NCI-H460 (cell line): ENCODE measurements at places on chromosomes 4 and X.

DNA sequence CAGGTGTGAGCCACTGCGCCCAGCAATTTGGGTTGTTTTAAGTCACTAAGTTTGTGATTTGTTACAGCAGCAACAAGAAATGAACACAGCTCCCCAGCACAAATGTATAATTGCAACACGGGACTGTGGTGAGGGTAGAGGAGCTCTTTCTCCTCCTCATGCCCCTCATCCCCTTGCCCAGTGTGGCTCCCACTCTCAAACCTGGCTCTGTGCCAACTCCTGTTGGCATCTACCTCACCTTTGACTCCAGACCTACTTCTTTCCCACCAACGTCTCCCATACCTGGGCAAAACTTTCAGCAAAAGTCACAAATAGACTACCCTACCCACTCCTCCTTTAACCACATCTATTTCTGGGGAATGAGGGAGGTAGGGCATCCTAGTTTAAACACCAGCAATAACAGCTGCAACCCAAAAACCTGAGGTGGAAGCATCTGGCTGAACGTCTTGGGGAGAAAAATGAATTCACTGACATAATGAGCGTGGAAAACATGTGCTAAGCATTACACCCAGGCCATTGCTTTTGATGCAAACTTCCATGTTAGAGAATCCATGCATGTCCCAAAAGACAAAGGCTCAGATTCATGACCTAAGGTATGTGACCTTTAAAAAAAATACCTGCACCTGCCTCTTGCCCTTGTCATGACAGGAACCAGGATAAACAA, 19.2 kb downstream of the LNX1 start:
- DNase-seq = no peak

- no peak for DNase-seq
These were observed 296.4 kb upstream of the VCX start for GRCh38 chrX:7546551-7547080.

GRCh38 chrX:16870095-16870861, at the start of gene RBBP7:
Gene RBBP7, minus strand, starts transcription at chrX:16870362. Its CDS starts 309 bp downstream, at chrX:16870053.
- peak; percentile 90 for DNase-seq

DNA sequence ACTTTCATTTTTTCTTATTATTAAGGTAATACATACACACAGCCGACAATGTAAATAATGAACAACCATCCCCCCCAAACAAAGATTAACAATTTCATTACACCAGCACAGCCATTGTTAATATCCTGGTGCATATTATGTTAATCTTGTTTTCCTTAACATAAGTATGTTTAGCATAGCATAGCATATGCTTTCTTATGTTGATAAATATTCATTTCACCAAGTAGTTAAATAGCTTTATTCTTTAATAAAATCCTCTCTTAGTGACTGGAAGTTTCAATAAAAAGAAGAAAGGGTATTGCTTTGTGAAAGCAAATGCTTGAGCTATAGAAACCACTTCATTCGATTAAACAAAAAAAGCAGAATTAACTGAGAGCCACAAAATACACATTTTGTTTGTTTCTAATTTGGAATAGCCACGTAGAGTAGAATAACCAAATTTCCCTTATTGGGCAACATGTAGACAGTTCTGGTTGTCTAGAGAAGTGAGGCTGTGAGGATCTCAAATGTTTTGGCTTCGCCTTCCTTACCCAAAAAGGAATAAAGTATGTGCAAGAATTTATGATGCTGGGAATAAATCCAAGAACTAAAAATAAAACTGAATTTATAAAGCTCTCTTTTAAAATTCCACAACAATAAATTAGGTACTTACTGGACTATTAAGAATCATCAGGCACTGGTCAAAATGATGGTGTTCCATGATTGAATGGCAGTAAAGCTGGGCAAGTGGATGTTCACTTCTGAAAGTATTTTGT, 118.0 kb downstream of the PDE5A start:
- DNase-seq = no peak

- DNase-seq = no peak
These were observed 59.3 kb downstream of the MAD2L1 start for GRCh38 chr4:120007191-120007871.

GRCh38 chr4:150619042-150619441, 37.1 kb downstream of the MAB21L2 start:
- no peak for DNase-seq

DNA sequence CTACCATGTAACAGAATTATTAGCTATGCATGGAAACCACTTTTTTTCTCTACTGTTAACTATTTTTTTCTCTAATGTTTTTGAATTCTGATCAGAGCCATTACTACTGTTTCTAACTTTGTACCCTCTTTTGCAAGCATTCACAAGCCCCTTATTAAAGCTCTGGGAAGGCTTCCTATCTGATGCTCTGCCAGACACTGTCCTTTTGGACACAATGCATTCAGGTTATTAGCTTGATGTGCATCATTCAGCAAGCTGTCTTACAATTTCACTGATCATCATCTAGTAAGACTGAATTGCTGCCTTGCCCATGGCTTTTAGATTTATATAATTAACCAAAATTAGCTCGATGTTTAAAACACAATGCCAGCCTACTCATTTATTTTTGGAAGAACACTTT, 155.1 kb downstream of the NR3C2 start:
- DNase-seq = no peak

DNA sequence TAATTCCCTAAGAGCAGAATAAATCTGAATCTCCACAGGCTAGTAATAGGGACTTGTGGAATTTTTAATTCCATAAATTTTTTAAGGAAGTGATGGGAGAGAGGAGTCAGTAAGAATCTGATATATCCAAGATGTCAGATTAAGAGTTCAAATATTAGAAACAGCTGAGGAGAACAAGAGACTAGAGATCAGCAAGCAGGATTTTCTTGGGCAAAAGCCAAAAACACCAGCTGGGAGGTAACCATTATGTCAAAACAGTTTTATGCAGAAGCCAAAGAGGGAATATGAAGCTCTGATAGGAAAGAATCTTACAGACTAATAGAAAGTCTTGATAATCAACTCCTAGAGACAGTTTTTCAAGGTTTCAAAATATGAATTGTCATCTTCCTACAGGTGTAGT, 72.2 kb upstream of the RBPJ start:
- no peak for DNase-seq

DNA sequence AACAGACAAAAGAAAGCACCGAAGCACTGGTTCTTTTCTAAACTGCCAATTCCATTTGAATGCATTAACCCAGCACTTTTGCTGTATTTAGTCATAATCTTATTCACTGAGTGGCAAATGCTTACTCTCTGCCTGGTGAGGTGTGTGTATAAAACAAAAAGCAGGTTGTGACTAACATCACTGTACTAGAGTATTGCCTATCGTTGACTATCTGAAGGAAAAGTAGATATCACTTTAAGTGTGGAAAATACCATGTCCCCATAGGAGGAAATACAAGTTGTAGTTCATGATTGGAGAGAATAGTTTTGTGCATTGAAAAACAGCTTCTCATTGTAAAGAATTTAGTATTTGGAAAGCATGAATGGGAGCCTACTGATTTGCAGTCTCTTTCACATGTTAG, 2.7 kb downstream of the PDLIM5 start:
- DNase-seq = no peak

GRCh38 chrX:45584717-45585116, 384.0 kb upstream of the DIPK2B start:
- DNase-seq = no peak

DNA sequence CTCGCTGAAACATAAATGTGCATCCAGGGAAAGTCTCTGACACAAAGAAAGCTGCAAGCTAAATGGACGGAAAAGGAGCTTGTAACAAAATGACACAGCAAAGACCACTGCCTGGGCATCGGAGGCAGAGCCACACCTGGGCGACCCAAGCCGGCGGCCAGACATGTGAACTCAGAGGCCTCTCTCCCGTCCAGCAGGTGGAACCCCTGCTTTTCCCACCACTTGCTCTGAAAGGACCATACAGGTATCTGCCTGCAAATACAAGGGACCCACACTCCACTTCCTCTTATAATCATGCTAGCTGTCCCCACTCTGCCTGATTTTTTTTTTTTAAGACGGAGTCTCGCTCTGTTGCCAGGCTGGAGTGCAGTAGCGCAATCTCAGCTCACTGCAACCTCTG, 12.0 kb downstream of the CPLX1 start:
- no peak for DNase-seq

DNA sequence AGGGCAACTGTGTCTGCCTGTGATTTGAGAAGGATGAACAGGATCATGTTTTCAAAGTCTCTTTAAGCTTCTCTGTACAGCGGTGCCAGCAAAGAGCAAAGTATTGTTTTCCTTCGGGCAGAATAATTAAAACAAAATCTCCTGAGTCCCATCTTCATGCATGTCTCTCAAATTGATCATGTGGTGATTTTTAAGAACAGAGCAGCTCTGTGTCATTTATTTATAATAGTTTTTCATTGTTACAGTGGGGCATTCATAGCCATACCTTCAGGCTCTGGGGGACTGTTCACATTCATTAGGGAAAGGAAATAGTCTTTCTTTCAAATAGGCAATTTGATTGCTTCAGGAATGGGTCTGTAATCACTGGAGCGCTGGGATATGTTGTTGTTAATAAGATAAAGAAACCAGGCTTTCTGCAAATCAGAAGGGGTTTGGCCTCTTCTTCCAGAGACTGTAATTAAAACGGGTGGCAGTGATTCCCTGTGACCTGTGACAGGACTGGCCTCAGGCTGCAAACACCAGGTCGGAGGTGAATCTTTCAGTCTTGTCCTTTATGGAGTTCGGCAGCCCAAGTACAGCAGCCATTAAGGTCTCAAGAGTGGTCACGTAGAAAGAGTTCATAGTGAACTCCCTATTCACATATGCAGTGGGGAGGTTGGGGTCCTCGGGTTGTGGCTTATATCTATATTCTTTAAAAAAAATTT, 29.3 kb upstream of the CBR4 start:
- DNase-seq = no peak

- DNase-seq = no peak
These were observed 18.7 kb downstream of the SCFD2 start for GRCh38 chr4:53346920-53347852.

DNA sequence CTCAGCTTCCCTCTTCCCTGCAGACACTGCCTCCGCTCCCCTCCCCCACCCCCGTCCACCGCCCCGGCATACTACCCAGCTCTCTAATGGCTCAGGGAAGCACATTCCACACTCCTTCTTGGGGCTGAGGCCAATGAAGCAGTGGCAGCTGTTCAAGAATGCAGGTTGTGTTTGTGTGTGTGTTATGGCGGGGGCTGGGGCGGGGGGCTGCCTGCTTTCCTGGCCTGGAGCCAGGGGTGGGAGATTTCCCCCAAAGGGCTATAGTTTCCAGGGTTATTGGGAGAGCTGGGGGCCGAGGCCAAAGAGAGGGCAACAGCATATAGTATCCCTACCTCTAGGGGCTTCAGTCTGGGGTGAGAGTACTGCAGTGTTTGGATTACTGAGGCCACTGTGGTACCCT, 149.4 kb downstream of the EFNB1 start:
- DNase-seq = no peak

- DNase-seq = no peak
These were observed 8.1 kb downstream of the ANXA5 start for GRCh38 chr4:121688701-121689100.

- no peak for DNase-seq
These were observed 12.7 kb downstream of the MSANTD1 start for GRCh38 chr4:3261411-3262207.

GRCh38 chr4:6758728-6759127, 23.8 kb upstream of the KIAA0232 start:
- no peak for DNase-seq

DNA sequence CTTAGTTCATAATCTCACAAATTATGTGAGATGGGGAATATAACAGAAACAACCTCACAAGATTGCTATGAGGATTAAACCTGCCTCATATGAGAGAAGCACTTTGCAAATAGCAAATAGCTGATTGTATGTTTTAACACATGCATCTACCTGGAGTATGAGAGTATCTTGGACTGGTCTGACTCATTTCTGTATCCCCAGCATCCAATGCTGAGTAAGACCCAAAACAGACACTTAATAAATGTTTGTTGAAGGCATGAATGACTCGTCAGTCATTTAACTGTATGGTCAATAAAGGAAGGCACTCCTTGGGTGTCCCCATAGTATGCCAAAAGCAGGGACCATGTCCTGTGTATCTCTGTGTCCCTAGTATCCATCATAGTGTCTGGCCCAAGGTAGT, 350.9 kb upstream of the F9 start:
- DNase-seq = no peak

DNA sequence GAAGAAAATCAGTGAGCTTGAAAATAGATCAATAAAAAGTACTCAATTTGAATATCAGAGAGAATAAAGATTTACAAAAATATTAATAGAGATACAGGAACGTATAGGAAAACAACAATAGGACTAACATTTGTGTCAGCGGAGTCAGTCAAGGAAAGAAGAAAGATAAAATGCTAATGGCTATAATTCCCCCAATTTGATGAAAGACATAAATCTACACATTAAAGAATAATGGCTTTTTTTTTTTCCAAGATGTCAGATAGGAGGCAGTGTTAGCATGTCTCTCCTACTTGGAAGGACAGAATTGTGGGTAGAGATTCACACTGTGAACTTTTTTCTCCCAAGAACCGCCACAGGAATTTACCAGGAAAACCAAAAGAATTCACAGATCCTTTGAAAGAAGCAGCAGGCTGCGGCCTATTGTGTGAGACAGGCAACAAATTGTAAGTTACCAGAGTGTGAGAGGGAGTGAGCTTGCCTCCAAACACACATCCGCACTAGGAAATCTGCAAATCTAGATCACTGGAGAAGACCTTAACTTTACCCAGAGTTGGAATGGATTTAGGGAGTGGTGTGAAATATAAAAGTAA, 249.9 kb downstream of the PRDM5 start:
- no peak for DNase-seq
